ENCODE measurements at places on chromosomes 2 and 18. TPM values are rescaled to one million over a fixed set of nuclear protein-coding genes. Genes with fewer than 3 reads are reported as not detected.

Gene HTR2B
- total RNA-seq, result not detected

Gene CD8B2
- total RNA-seq, result not detected

Gene ST6GAL2
- not detected for total RNA-seq

Gene FSIP2
- total RNA-seq, result 0.14 TPM

Gene NEU2
- total RNA-seq, result not detected
